ENCODE measurements at places on chromosomes 3 and 15. TPM values are rescaled to one million over a fixed set of nuclear protein-coding genes. Genes with fewer than 3 reads are reported as not detected.

Gene CPN2
- not detected for total RNA-seq

Gene PPCDC
- total RNA-seq = 16.5 TPM

Gene P3H2
- total RNA-seq = 25.8 TPM

Gene KLF15
- 39.9 TPM for total RNA-seq

Gene KNL1
- total RNA-seq = 0.42 TPM

Gene DIS3L
- 36.2 TPM for total RNA-seq

Gene FES
- total RNA-seq = 39.8 TPM

Gene LRRC3B
- 0.19 TPM for total RNA-seq

Gene SGO1
- 0.81 TPM for total RNA-seq

Gene MED12L
- total RNA-seq = 2.3 TPM

Gene VEPH1
- not detected for total RNA-seq

DNA sequence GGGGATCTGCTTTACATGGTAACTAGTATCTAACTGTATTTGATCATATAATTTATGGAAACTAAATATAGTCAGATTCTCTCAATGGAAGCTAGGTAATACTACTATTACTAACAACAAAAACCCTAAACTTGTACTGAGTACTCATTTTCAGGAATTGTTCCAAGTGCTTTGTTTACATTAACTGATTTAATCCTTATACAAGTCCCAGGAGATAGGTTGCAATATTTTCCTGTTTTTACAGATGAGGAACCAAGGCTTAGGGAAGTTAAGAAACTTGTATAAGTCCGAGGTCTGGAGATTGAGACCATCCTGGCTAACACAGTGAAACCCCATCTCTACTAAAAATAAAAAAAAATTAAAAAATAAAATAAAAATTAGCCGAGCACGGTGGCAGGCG lies 7.5 kb upstream of the MTHFS start:
- no peaks in the 10 kb centered on the region for H3K4me1 ChIP-seq
- H3K27me3 ChIP-seq = no peaks in the 10 kb centered on the region
- no peaks in the 10 kb centered on the region for H3K36me3 ChIP-seq

DNA sequence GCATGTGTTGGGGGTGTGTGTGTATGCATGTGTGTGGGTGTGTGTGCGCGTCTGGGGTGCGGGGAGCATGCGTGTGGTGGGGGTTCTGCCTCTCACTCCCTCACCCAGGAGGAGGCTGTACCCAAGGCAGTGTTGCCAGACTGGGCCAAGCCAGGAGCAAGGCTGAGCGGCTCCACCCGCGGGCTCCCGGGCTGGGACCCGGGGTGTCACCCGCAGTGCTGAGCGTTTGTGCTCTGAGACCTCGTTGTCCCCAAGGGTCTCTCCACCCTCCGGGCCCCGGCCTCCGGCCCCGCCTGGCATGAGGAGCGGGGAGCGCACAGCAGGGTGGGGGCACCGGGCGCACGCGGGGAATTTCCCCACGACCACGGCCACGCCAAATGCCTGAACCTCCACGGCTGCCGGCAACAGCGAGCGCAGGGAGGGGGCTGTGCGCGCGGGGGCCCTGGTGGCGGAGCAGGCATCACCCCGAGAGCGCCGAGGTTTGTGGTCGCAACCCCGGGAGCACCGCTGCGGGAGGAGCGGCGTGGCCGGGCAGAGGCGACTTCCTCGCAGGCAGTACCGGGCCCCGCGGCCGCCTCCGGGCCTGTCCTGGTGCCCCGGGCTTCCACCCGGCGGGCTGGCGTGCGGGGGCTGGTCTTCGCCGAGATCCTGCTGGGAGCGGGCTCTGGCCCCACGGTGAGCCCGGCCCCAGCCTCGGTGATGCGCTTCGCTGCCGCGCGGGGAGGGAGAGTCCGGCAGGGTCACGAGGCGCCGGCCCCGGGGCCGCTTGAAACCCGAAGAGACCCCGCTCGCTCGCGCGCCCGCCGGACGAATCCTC lies 7.4 kb upstream of the OCA2 start:
- no peaks in the 10 kb centered on the region for H3K27me3 ChIP-seq
- H3K4me3 ChIP-seq = peak overlapping the region; percentile 35
- DNase-seq = no peak
- peaks cover 1% of the 10 kb centered on the region for H3K36me3 ChIP-seq

GRCh38 chr3:50490424-50490823 lies 13.0 kb downstream of the CACNA2D2 start:
- H3K27me3 ChIP-seq = no peaks in the 10 kb centered on the region
- no peak overlapping the region for H3K4me3 ChIP-seq
- no peak for DNase-seq
- no peaks in the 10 kb centered on the region for H3K36me3 ChIP-seq
- H3K4me1 ChIP-seq = no peaks in the 10 kb centered on the region

GRCh38 chr3:194637066-194637465 lies 3.8 kb upstream of the TMEM44 start:
- peaks cover 1% of the 10 kb centered on the region for H3K36me3 ChIP-seq
- DNase-seq = no peak
- H3K4me3 ChIP-seq = no peak overlapping the region
- H3K4me1 ChIP-seq = no peaks in the 10 kb centered on the region
- H3K27me3 ChIP-seq = no peaks in the 10 kb centered on the region

DNA sequence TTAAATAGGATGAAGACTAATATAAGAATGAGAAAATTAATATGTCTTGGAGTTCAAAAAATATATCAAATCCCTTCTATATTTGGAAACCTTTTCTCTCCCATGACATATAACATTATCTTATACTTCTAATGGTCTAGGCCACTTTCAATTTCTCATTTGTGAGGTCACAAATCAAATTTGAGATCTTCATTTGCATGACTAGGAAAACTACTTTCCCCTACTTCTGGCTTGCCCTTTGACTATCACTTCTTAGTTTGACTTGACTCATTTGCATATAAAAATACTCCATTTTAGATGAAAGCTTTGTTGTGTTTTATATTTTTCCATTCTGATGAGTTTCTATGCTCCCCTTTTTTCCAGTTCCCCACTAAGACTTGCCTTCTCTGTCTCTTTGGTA lies 598.6 kb upstream of the TBL1XR1 start:
- no peak for DNase-seq
- H3K36me3 ChIP-seq = no peaks in the 10 kb centered on the region
- no peaks in the 10 kb centered on the region for H3K27me3 ChIP-seq
- peaks cover 6% of the 10 kb centered on the region for H3K4me1 ChIP-seq
- no peak overlapping the region for H3K27ac ChIP-seq
- H3K4me3 ChIP-seq = no peak overlapping the region

DNA sequence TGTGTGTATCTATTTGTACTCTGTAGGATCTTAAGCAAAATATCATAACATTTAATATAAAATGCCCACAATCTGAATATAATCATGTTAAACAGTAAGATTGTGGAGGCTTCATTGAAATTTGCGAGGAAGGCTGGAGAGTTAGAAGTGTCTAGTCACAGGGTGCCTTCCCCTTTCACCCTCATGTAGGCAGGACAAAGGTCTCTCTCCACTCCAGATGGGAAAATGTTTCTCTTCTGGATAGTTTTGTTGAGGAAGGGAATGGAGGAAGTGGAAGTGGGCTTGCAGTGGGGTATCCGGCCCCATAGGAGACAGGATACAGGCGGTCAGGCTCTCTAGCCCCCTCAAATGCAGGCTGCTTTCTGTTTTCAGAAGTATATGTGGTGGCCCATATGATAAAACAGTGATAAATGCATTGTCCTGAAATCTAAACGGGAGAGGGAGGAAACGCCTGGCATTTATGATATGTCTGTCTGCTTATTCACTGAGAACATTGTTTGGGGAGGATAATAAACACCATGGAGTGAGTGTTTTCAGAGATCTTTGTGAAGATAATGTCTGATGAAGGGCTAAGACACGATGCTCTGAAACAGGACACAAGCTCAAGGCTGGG lies 13.3 kb upstream of the MYZAP start:
- H3K4me3 ChIP-seq = no peak overlapping the region
- H3K27ac ChIP-seq = no peak overlapping the region
- no peaks in the 10 kb centered on the region for H3K27me3 ChIP-seq
- H3K36me3 ChIP-seq = no peaks in the 10 kb centered on the region
- no peaks in the 10 kb centered on the region for H3K4me1 ChIP-seq
- DNase-seq = no peak

DNA sequence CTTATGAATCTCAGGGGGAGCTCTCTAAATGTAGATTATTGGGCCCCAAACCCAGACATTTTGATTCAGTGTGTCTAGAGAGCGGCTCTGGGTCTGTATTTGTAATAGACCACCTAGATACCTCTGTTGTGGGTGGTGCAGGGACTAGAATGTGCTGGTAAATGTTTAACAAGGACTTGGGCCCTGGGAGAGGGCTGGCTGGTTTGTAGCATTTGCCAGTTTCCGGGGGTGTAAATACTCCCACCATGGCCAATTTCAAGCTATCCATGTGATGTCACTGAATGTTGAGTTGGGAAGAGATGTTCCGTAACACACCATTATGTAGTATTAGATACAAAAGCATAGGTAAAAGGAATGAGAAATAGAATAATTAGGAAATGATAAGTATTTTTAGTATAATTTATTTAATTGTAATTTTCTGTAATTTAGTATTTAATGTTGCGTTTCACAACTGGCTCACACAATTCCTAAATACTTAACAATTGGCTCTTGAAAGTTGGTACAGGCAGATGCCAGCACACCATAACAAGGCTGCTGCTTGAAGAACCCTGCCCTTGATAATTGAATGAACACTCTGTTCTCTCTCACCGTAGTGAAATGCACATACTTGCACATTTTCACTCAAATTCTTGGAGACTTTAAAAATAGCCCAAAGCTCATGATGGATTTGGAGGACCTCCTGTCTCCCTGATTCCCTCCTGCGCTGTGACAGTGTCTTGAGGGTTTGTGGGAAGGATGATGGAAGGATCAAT lies 359.2 kb upstream of the PROK2 start:
- peaks cover 4% of the 10 kb centered on the region for H3K4me1 ChIP-seq
- no peak overlapping the region for H3K4me3 ChIP-seq
- H3K27ac ChIP-seq = no peak overlapping the region
- no peaks in the 10 kb centered on the region for H3K27me3 ChIP-seq
- H3K36me3 ChIP-seq = no peaks in the 10 kb centered on the region

DNA sequence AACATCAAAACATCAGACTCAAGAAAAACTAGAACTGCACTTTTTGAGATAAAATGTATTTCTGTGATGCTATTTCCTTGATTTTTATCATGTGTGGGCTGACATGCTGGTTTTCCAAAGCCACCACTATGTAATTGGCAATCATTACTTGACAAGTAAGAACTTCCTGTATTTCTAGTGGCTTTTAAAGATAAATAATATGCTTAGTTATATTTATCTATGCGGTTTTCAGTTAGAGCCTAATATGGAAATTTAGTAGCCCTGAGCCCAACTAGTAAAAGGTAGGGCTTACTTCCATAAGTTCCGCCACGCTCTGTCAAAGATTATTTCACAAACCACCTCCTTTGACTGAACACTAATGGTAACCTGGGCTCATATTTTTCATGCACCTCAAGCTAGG lies 91.6 kb downstream of the PPARG start:
- no peak for DNase-seq
- no peaks in the 10 kb centered on the region for H3K4me1 ChIP-seq
- no peaks in the 10 kb centered on the region for H3K27me3 ChIP-seq
- H3K27ac ChIP-seq = no peak overlapping the region

GRCh38 chr15:57356636-57357035 lies 19.7 kb upstream of the CGNL1 start:
- no peaks in the 10 kb centered on the region for H3K27me3 ChIP-seq
- H3K4me3 ChIP-seq = no peak overlapping the region
- no peaks in the 10 kb centered on the region for H3K36me3 ChIP-seq
- H3K27ac ChIP-seq = no peak overlapping the region

GRCh38 chr3:194257151-194257621 lies 93.9 kb downstream of the CPN2 start:
- H3K4me1 ChIP-seq = no peaks in the 10 kb centered on the region
- DNase-seq = no peak
- H3K27me3 ChIP-seq = no peaks in the 10 kb centered on the region
- no peaks in the 10 kb centered on the region for H3K36me3 ChIP-seq
- H3K4me3 ChIP-seq = no peak overlapping the region
- no peak overlapping the region for H3K27ac ChIP-seq

- H3K4me1 ChIP-seq = no peaks in the 10 kb centered on the region
- H3K27me3 ChIP-seq = no peaks in the 10 kb centered on the region
- H3K36me3 ChIP-seq = no peaks in the 10 kb centered on the region
- H3K27ac ChIP-seq = no peak overlapping the region
- DNase-seq = no peak
Observed at GRCh38 chr3:146101538-146101937, 59.4 kb downstream of the PLOD2 start.

- no peak for DNase-seq
- H3K36me3 ChIP-seq = no peaks in the 10 kb centered on the region
- no peak overlapping the region for H3K4me3 ChIP-seq
Observed at GRCh38 chr3:8282541-8283165, 219.0 kb upstream of the LMCD1 start.

GRCh38 chr15:96028620-96029019 lies 301.9 kb upstream of the NR2F2 start:
- no peaks in the 10 kb centered on the region for H3K36me3 ChIP-seq
- H3K4me1 ChIP-seq = no peaks in the 10 kb centered on the region
- no peak overlapping the region for H3K27ac ChIP-seq

DNA sequence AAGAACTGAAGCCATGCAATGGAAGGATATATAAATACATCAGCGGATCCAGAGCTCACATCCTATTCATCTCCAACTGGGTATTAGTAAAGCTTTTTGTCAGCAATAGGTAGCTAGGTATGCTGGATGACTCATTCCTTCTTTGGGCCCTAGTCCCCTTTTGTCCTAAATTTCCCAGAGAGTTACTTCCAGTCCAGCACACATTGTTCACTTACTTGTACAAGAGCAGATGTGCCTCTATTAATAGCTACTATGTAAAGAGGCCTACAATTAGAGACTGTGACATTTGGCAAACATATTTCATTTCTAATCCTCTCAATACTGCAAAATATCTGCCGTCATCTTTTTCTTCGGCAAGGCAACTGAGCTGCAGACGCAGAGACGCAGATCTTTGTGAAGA lies 1.7 kb upstream of the SLC4A7 start:
- no peaks in the 10 kb centered on the region for H3K4me1 ChIP-seq
- H3K27ac ChIP-seq = no peak overlapping the region
- no peaks in the 10 kb centered on the region for H3K27me3 ChIP-seq
- no peak overlapping the region for H3K4me3 ChIP-seq

DNA sequence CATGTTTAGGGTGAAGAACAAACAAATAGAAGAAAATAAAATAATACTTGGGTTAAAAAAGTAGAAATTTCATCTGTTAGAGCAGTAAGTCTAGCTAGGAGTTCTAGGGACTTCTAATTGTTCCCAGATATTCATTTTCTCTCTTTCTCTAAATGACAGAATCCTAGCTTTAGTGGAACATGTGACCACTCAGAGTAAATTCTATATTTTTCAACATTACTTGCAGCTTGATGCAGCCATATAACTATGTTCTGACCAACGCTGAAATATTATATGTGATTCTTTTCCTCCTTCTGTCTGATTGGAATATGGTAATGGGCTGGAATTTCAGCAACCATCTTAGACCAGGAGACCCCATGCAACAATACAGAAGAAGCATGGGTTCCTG lies 8.1 kb downstream of the PTX3 start:
- H3K27ac ChIP-seq = no peak overlapping the region
- H3K36me3 ChIP-seq = no peaks in the 10 kb centered on the region
- no peak for DNase-seq
- H3K4me1 ChIP-seq = no peaks in the 10 kb centered on the region
- no peaks in the 10 kb centered on the region for H3K27me3 ChIP-seq

GRCh38 chr3:73718326-73719110 lies 93.8 kb upstream of the PDZRN3 start:
- peaks cover 5% of the 10 kb centered on the region for H3K4me1 ChIP-seq
- no peaks in the 10 kb centered on the region for H3K36me3 ChIP-seq
- H3K27ac ChIP-seq = no peak overlapping the region
- no peak overlapping the region for H3K4me3 ChIP-seq
- no peaks in the 10 kb centered on the region for H3K27me3 ChIP-seq
- no peak for DNase-seq

GRCh38 chr3:49554633-49555265 lies 472 bp downstream of the BSN start:
- peak overlapping the region; percentile 9 for H3K4me3 ChIP-seq
- no peaks in the 10 kb centered on the region for H3K36me3 ChIP-seq
- no peak overlapping the region for H3K27ac ChIP-seq
- H3K27me3 ChIP-seq = no peaks in the 10 kb centered on the region
- peak; percentile 89 for DNase-seq
- peaks cover 3% of the 10 kb centered on the region for H3K4me1 ChIP-seq

Data from aorta (tissue), 5 donors.